ENCODE measurements at places on chromosomes 7 and 10. TPM values are rescaled to one million over a fixed set of nuclear protein-coding genes. Genes with fewer than 3 reads are reported as not detected.

Gene SLC26A5
- polyA plus RNA-seq: not detected

Gene IKZF1
- 5.9 TPM for polyA plus RNA-seq

Gene NKX2-3
- 0.50 TPM for polyA plus RNA-seq

Gene PTPRN2
- polyA plus RNA-seq: 0.67 TPM

Gene CEP55
- polyA plus RNA-seq: 2.8 TPM

Gene ZNF277
- polyA plus RNA-seq: 41.6 TPM

Gene OR2A5
- not detected for polyA plus RNA-seq

Gene CELF2
- 10.9 TPM for polyA plus RNA-seq
